ENCODE measurements at places on chromosomes 11 and 22.

DNA sequence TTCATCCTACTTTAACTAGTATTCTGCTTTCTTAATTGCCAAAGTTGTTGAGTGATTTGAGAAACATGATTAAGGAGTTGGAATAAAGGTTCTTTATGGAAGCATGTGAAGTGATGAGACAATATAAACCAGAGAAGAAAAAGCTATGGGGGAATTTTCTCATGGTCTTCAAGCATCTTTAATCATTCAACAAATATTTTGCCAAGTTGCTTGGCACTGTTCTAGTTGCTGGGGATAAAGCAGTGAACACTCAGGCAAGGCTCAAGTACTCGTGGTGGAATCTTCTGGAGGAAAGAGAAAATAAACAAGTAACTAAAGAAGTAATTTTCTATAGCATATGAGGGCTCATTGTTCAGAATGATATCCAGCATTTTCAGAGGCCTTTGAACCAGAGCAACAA, 9.2 kb upstream of the PIWIL4 start:
- DNase-seq = no peak

DNA sequence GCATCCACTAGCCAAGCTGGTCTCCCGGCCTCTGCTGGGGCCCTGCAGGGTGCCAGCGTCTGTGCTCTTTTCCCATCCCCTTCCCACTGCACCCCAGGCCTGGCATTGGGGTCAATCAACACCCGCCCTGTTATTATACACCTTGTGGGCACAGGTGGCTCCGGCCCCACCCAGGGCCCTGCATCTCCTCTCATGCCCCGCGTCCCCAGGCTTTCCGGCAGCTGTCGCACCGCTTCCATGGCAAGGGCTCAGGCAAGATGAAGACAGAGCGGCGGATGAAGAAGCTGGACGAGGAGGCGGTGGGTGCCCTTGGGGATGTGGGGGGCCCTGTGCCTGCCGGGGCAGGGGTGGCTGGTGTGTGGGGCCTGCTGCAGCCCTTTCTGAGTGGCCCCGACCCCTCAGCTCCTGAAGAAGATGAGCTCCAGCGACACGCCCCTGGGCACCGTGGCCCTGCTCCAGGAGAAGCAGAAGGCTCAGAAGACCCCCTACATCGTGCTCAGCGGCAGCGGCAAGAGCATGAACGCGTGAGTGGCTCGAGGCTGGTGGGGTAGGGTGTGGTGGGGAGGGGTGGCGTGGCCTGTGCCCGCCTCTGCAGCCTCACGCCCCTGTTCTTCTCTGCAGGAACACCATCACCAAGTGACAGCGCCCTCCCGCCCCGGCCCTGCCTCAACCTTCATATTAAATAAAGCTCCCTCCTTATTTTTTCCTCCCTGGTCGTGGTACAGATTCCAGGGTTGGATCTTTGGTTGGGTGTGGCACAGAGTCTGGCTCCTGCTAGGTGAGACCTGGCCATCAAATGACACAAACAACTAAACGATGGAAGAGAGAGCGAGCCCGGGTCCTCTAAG, 17.1 kb downstream of the SART1 start:
- no peak for DNase-seq

DNA sequence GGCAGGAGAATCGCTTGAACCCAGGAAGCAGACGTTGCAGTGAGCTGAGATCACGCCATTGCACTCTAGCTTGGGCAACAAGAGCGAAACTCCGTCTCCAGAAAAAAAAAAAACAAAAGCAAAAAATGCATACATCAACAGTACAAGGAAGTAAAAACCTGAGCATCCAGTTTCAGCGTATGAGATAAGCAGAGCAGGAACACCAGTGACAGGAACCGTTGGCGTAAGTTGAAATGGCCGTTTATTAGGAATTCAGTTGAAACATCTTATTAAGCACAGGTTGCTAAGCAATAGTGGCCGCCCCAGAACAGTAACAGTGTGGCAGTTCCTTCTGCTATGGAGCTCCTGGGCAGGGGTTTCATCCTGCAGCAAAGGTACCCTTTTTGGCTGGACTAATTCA, 4.0 kb upstream of the L3MBTL2 start:
- no peak for DNase-seq

- DNase-seq = peak; percentile 92
Observed at GRCh38 chr22:37804881-37805809, 2.6 kb upstream of the GCAT start.

DNA sequence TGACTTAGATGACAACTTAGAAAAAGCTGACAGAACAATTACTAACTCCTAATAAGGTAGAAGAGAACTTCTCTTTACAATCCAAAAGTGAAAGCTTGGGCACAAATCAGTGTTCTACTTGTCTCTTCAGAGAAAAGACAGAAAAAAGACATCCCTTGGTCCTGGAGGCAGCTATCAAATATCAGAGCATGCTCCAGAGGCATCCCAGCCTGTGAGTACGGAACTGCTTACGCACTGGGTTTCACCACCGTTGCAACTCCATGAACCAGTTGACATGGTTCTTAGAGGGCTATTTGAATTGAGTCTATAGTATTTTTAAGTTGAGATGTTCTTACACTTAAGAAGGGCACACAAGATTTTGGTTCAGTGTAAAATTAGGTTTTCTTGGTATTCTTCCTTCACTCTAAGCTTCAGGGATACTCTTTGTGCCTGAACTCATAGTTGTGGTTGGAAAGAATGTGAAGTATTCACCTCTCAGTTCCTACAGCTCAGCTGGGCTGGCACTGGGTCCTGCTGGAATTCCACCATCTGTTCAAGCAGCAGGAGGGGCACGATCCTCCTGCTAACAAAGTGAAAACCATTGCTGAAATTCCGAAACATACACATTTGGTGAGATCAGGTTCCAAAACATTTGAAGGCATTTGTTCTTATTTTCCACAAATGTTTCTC, 6.3 kb downstream of the AKIP1 start:
- no peak for DNase-seq

- no peak for DNase-seq
Observed at GRCh38 chr11:134275534-134276395, at the start of gene GLB1L3. TSS of gene GLB1L3 (plus strand) at chr11:134276379. CDS start at chr11:134276741, 362 bp downstream.

GRCh38 chr11:120354068-120354467, 17.9 kb downstream of the ARHGEF12 start:
- DNase-seq = no peak

GRCh38 chr22:19964701-19965386, 23.2 kb upstream of the TXNRD2 start:
- DNase-seq = no peak

DNA sequence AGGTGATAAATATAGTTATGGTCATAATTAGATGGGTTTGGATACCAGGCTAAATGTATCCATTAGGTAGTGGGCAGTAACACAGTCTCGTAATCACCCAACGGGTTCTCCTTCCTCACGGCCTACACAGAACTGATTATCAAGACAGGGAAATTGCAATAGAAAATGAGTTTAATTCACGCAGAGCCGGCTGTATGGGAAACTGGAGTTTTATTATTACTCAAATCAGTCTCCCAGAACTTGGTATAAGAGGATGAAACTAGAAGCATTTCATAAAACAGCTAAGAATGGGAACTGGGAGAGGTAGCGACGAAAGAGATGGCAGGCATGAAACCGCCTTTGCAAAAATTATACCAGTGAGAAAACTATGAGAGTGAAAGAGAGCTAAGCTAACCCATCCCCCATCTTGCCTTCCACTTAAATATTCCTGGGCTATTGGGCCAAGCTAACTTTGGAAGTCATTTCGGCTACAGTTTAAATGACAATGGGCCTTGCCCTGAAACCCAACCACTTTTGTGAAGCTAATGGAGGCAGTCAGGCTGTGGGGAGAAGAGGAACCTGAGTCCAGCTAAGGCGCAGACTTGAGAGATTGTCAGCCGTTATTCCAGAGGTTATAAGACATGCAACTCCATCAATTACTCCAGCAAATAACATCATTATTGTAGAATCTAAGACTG, 29.6 kb downstream of the CTSC start:
- no peak for DNase-seq

GRCh38 chr11:116262370-116262769, 510.4 kb downstream of the BUD13 start:
- no peak for DNase-seq

DNA sequence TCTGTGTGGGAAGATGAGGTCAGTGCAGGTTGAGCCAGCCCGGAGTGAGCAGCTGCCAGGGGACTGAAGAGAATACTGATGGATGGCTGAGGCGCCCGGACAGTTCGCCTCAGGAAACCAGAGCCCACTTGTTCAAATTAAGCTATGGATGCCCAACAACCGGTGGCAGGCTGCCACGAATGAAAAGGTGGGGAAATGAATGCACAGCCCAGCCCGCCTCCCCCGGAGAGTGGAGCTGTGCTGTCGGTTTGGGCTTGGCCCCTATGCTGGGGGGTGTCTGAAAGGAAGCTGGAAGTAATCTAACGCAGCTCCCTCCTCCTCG, 21.9 kb downstream of the HSPA8 start:
- no peak for DNase-seq

GRCh38 chr22:42317691-42318547, 47.5 kb upstream of the TCF20 start:
- DNase-seq = no peak

GRCh38 chr11:10784232-10785145, 24.2 kb downstream of the EIF4G2 start:
- DNase-seq = peak; percentile 47

DNA sequence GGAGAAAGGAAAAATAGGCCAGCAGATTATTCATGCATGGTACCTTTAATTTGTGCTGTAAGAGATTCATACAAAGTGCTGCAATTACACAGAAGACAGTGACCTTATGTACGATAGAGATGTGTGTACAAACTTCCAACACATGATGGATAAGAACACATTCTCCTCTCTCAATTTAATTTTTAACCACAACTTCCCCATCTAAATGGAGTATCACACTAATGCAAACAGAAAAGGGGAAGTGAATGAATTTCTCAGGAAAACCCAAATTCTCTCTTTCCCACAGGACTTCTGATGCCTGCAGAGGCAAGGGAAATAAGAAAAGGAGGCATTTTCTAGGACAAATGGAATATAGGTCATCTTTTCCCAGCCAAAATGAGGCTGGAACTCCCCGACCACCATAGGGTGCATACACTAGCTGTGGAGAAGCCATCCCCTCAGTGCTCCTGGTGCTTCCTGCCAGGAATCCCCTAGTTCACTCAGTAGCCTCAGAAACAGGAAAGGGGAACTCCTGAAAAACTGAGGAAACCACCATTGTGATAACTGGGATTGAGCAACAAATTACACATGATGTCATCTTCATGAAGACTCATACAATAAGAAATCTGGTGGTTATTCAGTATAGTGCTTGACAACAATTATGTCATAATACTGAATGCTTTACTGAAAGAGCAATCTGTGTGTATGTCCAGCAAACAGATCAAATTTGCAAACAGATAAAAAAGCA, 22.4 kb downstream of the MMP10 start:
- DNase-seq = no peak

DNA sequence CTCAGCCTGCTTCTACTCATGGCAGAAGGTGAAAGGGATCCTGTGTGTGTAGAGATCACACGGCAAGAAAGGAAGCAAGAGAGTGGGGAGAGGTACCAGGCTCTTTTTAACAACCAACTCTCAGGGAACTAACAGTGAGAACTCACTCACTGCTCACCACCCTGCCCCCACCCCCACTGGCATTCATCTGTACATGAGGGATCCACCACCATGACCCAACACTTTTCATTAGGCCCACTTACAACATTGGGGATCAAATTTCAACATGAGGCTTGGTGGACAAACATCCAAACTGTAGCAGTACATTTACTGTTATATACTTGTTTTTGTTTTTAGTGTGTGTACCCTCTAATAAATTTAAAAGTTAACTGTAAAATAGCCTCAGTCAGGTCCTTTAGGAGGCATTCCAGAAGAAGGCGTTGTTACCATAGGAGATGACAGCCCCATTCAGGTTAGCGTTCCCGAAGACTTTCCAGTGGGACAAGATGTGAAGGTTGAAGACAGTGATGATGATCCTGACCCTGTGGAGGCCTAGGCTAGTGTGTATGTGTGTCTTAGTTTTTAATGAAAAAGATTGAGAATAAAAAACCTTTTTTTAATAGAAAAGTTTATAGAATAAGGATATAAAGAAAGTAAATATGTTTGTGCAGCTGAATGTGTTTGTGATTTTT, 11.3 kb downstream of the CUL5 start:
- no peak for DNase-seq

DNA sequence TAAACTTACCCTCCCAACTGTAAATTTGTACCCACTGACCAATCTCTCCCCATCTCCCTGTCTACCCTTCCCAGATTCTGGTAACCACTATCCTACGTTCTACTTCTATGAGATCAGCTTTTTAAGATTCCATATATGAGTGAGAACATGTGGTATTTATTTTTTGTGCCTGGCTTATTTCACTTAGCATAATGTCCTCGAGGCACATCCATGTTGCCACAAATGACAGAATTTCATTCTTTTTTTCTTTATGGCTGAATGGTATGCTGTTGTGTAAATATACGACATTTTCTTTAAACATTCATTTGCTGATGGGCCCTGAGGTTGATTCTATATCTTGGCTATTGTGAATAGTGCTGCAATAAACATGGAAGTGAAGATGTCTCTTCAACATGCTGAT, 74.7 kb upstream of the RRM1 start:
- DNase-seq = no peak

DNA sequence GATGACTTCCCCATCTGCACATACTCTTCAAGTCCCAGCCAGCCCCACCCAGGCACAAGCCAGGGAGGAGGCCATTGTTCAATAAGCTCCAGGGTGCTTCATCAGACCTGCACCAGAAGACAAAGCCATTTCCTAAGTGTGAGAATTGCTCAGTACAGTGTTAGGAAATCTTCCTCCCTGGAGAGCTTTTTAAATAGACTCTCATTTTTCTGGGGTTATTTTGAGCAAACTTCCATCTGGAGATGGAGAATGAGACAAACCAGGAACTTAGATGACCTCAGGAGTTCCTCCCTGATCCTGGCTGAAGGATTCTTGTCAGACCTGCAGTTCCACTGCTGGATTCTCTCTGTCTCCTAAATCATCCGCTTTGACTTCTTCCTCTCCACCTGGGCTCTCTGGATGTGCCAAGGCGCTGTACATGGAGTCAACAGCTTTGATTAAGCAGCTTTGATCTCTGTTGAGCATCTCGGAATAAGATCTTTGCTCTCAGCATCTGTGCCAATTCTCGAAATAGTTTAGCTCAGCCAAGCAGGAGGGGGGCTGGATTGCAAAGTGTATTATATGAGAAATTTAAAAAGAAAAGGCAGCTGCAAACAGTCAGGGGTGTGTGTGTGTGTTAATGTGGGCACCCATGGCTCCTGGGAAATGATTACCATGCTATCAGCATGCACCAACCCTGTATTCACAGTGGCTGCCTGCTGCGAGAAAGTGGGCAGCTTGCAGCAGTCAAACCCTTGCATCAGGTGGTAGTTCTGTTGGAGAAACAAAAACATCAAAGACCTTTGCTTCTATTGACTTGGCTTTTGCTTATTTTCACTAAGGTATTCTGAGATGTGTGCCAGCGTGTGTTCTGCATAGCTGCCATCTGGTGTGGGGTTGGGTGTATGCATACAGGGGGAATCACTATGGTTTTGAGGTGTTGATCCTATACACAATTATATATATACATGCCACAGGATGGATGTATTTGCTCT, 70.2 kb upstream of the NAV2 start:
- DNase-seq = no peak
